ENCODE measurements at places on chromosomes 16 and 17. TPM values are rescaled to one million over a fixed set of nuclear protein-coding genes. Genes with fewer than 3 reads are reported as not detected.

Gene TSPAN10
- 0.17 TPM for total RNA-seq

DNA sequence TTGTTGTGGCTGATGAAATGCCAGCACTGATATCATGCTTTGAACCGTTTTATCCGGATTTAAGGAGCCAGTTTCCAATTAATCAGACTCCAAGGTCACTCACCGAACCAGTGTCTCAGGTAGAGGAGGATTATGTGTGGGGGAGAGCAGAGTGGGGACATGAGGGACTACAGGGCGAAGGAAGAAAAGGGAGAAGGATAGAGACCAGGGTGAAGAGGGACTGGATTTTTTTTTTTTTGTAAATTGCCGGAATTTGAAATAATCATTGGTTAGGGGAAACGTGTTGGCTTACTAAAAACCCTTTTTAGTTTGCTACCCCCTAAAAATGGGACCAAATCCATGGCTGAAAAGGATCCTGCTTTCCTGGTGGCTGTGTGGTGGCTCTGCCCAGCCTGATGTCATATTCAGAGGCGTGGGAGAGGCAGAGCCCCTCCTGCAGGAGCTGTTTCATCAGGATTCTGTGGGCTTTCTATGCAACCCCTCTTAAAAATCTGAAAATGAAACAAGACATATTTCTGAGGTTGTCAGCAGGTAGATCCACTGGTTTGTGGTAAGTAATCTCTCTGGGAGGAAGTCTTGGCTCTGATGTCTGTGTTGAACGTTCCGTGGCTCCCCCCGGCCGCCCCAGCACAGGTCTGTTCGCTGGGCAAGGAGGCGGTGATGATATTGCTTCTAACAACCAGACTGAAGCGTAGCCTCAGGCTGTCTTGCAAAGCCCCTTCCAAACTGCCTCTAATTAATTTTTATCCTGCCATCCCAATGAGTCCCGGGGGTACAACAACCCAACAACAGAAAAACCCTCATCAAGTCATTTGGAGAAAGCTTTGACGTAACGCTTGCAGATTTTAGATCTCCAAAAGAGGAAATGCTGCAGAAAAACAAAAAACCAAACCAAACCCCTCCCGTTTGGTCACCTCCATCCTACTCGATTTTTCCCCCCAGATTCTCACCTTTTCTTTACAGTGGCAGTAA, 143.0 kb upstream of the ZFHX3 start:
- H3K4me1 ChIP-seq, result no peaks in the 10 kb centered on the region
- DNase-seq, result no peak
- H3K27me3 ChIP-seq, result no peaks in the 10 kb centered on the region

- H3K27me3 ChIP-seq, result no peaks in the 10 kb centered on the region
- H3K4me1 ChIP-seq, result no peaks in the 10 kb centered on the region
- DNase-seq, result no peak
- no peaks in the 10 kb centered on the region for H3K36me3 ChIP-seq
- H3K27ac ChIP-seq, result no peak overlapping the region
Observed at GRCh38 chr16:68374961-68375660, 64.3 kb downstream of the PRMT7 start.

DNA sequence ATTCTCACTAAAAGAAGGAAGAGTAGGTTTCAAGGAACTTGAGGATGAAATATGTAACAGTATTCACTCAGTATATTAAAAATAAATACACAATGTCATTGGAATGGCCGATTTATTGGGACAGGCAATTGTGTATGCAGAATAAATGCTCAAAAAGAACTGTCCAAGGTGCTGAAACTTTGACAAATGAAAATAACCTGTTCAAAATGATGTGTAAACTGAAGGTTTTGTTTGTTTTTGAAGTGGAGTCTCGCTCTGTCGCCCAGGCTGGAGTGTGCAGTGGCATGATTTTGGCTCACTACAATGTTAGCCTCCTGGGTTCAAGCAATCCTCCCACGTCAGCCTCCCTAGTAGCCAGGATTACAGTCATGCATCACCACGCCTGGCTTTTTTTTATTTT, 318.7 kb upstream of the RBFOX1 start:
- peaks cover 2% of the 10 kb centered on the region for H3K27me3 ChIP-seq
- H3K36me3 ChIP-seq, result no peaks in the 10 kb centered on the region
- H3K4me1 ChIP-seq, result no peaks in the 10 kb centered on the region
- no peak overlapping the region for H3K4me3 ChIP-seq

GRCh38 chr17:231966-232807, 50.7 kb upstream of the DOC2B start:
- no peaks in the 10 kb centered on the region for H3K27me3 ChIP-seq
- H3K36me3 ChIP-seq, result no peaks in the 10 kb centered on the region
- H3K27ac ChIP-seq, result no peak overlapping the region
- H3K4me3 ChIP-seq, result no peak overlapping the region
- peaks cover 13% of the 10 kb centered on the region for H3K4me1 ChIP-seq

- no peaks in the 10 kb centered on the region for H3K4me1 ChIP-seq
- H3K27me3 ChIP-seq, result no peaks in the 10 kb centered on the region
- no peak overlapping the region for H3K4me3 ChIP-seq
Observed at GRCh38 chr17:78484271-78485246, 92.6 kb downstream of the DNAH17 start.

- H3K36me3 ChIP-seq, result no peaks in the 10 kb centered on the region
- H3K4me3 ChIP-seq, result no peak overlapping the region
- no peaks in the 10 kb centered on the region for H3K27me3 ChIP-seq
- DNase-seq, result no peak
- no peak overlapping the region for H3K27ac ChIP-seq
Observed at GRCh38 chr16:64629622-64630021, 492.2 kb downstream of the CDH11 start.

- H3K27me3 ChIP-seq, result no peaks in the 10 kb centered on the region
- no peak overlapping the region for H3K27ac ChIP-seq
- H3K4me3 ChIP-seq, result no peak overlapping the region
- DNase-seq, result no peak
- no peaks in the 10 kb centered on the region for H3K36me3 ChIP-seq
- H3K4me1 ChIP-seq, result no peaks in the 10 kb centered on the region
Observed at GRCh38 chr16:57951204-57951960, 19.5 kb downstream of the CNGB1 start.

Gene CTRB1
- total RNA-seq, result not detected

GRCh38 chr16:22030087-22030812, 22.3 kb downstream of the MOSMO start:
- no peaks in the 10 kb centered on the region for H3K4me1 ChIP-seq
- DNase-seq, result no peak
- no peaks in the 10 kb centered on the region for H3K36me3 ChIP-seq
- H3K27ac ChIP-seq, result no peak overlapping the region
- H3K27me3 ChIP-seq, result no peaks in the 10 kb centered on the region

GRCh38 chr16:53768593-53768992, 64.6 kb downstream of the FTO start:
- no peak overlapping the region for H3K27ac ChIP-seq
- no peak overlapping the region for H3K4me3 ChIP-seq
- DNase-seq, result no peak
- H3K36me3 ChIP-seq, result no peaks in the 10 kb centered on the region
- H3K4me1 ChIP-seq, result peaks cover 4% of the 10 kb centered on the region
- no peaks in the 10 kb centered on the region for H3K27me3 ChIP-seq

DNA sequence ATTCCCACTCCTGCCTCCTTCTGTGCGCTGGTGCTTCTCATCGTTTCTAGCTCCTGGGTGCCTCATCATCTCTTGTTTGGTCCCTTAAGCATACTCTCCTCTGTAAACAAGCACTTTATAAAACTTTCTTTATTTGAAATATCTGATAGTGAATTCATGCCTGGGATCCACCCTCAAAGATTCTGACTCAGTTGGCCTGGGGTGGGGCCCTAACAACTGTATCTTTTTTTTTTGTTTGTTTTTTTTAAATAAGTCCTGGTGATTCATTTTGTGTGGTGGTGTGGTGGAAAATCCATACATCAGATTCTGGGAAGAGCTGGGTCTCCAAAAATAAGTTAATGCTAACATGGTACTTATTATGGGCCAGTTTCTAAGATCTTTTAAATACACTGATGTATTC, 678.3 kb downstream of the TOX3 start:
- no peaks in the 10 kb centered on the region for H3K36me3 ChIP-seq
- no peak for DNase-seq
- no peaks in the 10 kb centered on the region for H3K4me1 ChIP-seq
- no peaks in the 10 kb centered on the region for H3K27me3 ChIP-seq

DNA sequence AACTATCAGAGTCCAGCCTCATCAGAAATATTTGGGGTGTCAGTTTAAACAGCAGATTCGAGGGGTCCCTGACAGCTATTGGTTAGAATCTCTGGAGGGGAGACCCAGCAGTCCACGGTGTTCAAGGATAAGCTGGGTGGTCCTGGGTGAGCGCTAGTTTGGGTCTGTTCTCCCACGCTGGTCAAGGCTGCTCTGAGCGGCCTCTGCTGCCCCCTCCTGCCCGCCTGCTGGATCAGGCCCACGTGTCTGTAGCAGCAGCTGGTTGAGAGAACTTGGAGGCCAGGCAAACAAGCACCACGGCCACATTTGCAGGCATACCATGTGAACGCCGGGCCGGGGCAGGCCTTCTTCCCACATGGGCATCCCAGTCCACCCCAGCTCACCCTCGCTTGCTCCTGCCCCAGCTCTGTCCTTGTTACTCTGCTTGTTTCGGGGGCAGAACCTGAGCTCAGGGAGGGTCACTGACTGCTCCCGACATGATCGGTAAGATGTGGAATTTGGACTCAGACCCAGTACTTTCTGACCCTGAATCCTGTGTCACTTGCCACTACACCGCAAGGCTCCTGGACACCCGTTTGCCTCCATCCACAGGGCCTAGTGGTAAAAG, 7.4 kb downstream of the FOXF1 start:
- no peaks in the 10 kb centered on the region for H3K36me3 ChIP-seq
- H3K4me3 ChIP-seq, result no peak overlapping the region
- peaks cover 25% of the 10 kb centered on the region for H3K27me3 ChIP-seq
- peaks cover 15% of the 10 kb centered on the region for H3K4me1 ChIP-seq
- peak; percentile 66 for DNase-seq

- no peak for DNase-seq
- no peaks in the 10 kb centered on the region for H3K27me3 ChIP-seq
- peaks cover 14% of the 10 kb centered on the region for H3K4me1 ChIP-seq
- no peak overlapping the region for H3K27ac ChIP-seq
Observed at GRCh38 chr16:3503523-3503922, 2.7 kb downstream of the CLUAP1 start.

Gene CACNA1H
- total RNA-seq, result 4.2 TPM

- no peaks in the 10 kb centered on the region for H3K4me1 ChIP-seq
- H3K4me3 ChIP-seq, result no peak overlapping the region
- no peaks in the 10 kb centered on the region for H3K36me3 ChIP-seq
- no peaks in the 10 kb centered on the region for H3K27me3 ChIP-seq
- no peak overlapping the region for H3K27ac ChIP-seq
- DNase-seq, result no peak
Observed at GRCh38 chr17:68054296-68054900, 18.9 kb downstream of the KPNA2 start.

DNA sequence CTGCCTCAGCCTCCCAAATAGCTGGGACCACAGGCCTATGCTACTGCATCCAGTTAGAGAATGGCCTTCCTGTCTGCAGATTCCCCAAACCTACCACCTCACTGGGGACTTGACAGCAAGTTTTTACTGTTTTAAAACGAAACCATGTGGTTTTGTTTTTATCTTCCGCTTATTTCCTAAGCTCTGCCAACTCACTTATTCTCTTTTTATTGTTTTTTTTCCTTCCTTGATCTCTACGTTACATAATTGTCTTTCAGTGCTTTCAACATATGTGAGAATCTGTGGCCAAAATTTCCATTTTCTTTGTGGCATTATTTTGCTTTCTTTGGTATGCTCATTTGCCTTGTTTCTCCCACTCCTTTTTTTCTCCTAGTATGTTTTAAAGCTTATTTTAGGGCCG, 14.6 kb upstream of the SLC38A7 start:
- H3K27ac ChIP-seq, result no peak overlapping the region
- H3K4me3 ChIP-seq, result no peak overlapping the region
- no peaks in the 10 kb centered on the region for H3K27me3 ChIP-seq
- peaks cover 5% of the 10 kb centered on the region for H3K4me1 ChIP-seq
- no peaks in the 10 kb centered on the region for H3K36me3 ChIP-seq

- H3K27ac ChIP-seq, result no peak overlapping the region
- peaks cover 2% of the 10 kb centered on the region for H3K27me3 ChIP-seq
- H3K36me3 ChIP-seq, result no peaks in the 10 kb centered on the region
- no peaks in the 10 kb centered on the region for H3K4me1 ChIP-seq
- no peak overlapping the region for H3K4me3 ChIP-seq
Observed at GRCh38 chr17:74008196-74008595, 195.3 kb upstream of the RPL38 start.

DNA sequence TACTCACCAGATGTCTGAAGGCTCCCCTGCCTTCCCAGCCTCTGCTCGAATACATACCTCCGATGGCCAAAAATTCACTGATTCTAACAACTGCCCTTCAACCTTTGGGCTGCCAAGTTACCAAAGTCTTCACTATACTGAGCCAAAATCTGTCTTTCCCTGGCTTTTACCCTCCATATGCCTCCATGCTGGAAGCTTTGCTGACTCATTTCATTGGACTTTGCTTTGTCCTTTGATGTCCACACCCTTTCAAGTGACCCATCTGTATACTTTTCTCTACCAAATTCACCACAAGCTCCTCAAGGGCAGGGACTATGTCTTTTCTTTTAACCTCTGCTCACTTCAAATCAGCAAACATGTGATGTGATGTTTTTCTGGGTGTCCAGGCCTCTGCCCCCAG, 21.0 kb upstream of the MTMR4 start:
- no peak for DNase-seq
- peaks cover 27% of the 10 kb centered on the region for H3K4me1 ChIP-seq
- H3K27ac ChIP-seq, result peak overlapping the region; percentile 6

DNA sequence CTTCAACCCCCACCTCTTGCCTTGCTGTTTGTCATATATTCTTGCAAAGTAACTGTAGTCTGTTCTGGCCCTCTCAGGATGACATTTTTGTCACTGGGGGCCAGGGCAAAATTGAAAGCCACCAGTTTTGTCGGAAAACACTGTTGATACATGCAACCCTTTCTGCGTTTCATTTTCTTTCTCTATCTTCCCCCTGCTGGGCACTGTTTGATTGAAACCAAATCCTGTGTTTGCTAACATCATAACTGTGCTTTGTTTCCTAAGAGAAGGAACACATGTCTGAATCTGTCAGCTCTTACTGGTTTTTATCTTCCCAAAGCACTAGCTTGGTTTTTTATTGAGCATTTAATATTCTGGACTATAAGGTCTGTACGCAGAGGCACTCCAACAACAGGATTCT, 11.7 kb upstream of the CPPED1 start:
- H3K4me3 ChIP-seq, result no peak overlapping the region
- no peaks in the 10 kb centered on the region for H3K27me3 ChIP-seq
- H3K36me3 ChIP-seq, result no peaks in the 10 kb centered on the region

Gene TEKT3
- total RNA-seq, result 0.33 TPM

DNA sequence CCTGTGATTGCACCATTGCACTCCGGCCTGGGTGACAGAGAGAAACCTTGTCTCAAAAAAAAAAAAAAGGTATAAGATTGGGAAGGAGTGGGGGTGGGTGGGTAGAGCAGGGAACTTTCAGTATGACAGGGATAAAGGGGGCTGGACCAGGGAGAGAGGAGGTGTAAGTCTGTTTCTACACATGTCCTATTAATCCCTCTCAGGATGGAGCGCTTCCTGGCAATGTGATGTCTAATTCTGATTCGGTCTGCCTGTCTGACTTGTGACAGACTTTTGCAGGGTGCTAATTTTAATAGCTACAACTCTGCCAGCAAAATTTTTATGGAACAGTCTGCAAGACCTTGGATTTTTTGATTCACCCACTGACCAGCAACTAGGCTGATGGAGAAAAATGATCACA, 53.8 kb upstream of the SLC25A19 start:
- DNase-seq, result no peak
- H3K27ac ChIP-seq, result no peak overlapping the region
- H3K4me1 ChIP-seq, result peaks cover 14% of the 10 kb centered on the region
- no peak overlapping the region for H3K4me3 ChIP-seq

- H3K27me3 ChIP-seq, result no peaks in the 10 kb centered on the region
- H3K36me3 ChIP-seq, result no peaks in the 10 kb centered on the region
- no peak overlapping the region for H3K27ac ChIP-seq
- H3K4me3 ChIP-seq, result peak overlapping the region; percentile 83
- peak; percentile 36 for DNase-seq
Observed at GRCh38 chr17:75152922-75153779, 1.2 kb downstream of the JPT1 start.

Measured in liver (tissue), 10 donors.